Stimulated activated CD8-positive, alpha-beta memory T cell treated with anti-CD3 and anti-CD28 coated beads, Interleukin-4, amount 100 ng/mL, for 48 hours (primary cell): ENCODE measurements at places on chromosomes 6 and 20.

DNA sequence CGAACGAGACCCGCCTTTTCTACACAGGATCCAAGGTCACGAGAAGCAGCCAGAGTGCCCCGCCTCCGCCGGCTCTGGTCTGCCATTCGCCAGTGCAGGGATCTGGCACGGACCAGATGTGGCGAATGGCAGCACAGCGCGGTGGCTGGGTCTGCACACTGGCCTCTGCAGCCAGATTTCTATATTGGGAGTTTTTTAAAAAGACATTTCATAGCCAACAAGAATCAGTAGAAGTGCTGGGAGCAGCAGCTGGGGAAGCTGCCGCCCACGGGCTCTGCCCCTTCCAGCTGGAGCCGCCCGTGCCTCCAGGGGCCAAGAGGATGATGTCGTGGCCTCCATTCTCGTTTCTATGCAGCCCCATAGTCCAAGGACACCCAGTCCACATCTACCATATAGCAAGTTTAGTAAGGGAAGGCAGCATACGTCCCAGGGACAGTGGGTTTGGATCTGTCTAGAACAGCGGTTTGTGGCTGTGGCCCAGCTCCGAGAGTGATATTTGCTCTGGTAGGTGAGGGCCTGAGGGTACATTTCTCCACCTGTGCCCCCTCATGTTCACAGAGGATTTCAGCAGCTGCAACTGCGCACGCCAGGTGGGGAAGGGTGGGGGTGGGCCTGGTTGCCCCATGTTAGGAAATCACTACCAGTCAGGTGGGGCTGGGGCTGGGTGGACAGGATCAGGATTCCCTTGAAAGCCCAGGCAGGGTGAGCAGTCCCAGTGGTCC is 333.7 kb downstream of the ZFAND3 start:
- no peak for DNase-seq

- DNase-seq: no peak
These were observed 20.3 kb downstream of the ASXL1 start for GRCh38 chr20:32378461-32378860.

- no peak for DNase-seq
These were observed 42.1 kb upstream of the HLA-E start for GRCh38 chr6:30447237-30447636.

DNA sequence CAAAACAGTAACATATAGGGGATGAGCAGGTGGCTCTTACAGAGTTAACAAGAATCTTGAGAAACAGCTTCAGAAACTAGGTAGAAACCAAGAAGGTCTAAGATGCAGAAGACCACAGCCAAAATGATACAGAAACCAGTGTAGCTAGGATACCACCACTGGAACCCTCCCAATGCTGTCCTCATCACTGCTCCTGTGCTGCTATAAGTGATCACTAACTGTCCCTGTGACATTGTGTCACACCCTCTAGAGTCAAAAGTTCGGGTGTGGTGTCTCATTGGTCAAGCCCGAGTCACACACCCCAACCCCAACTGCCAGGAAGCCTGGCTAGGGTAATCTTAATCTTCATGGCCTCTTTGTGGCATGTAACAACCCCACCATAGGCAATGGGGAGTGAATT is 153.1 kb downstream of the RCAN2 start:
- no peak for DNase-seq

DNA sequence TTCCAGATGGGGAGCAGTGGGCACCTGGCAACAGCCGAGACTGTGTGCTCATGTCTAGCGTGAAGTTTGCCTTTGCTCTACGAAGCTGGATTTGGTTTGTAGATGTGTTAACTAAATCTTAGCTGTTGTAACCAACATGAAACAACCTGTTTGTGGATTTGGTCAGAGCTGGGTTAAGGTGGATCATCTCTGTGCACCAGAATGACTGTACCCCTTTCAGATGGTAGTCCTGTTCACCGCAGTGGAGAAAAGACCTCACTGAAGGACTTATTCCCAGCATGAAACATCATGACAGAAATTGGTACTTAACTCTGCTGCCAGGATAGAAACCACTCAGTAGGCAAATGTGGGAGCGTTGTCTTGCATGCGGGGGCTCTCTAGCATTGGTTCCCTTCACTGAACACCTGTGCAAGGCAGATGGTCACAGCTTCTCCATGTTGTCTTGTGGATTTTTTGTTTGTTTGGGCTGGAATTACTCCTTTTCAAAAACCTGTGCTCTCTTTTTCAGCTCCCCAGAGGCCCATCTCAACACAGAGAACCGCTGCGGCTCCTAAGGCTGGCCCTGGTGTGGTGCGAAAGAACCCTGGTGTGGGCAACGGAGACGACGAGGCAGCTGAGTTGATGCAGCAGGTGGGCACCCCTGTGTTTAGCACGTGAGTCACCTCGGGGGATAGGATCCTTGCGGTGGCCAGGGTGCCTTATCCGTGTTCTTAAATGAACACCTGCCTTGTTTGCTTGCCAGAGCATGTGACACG is 19.3 kb upstream of the EFCAB8 start:
- DNase-seq: no peak

DNA sequence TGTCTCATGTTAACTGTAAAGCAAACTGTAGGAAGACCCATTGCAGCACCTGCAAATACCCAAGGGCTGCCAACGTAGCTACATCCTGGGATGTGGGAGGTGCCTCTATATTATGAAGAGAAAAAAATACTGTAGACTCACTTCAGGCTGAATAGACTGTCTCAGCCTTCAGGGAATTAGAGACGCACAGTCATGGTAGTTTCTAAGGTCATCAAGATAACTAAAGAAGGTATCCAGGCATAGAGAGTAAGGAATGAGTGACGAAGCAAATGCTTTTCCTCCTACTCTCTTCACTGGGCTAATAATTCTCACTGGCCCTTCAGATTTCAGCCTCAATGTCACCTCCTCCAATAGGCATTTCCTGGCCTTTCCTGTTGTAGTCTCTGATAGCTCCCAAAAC is 121.6 kb upstream of the ECI2 start:
- no peak for DNase-seq

- DNase-seq: no peak
These were observed 22.2 kb downstream of the BMP7 start for GRCh38 chr20:57244221-57244585.

DNA sequence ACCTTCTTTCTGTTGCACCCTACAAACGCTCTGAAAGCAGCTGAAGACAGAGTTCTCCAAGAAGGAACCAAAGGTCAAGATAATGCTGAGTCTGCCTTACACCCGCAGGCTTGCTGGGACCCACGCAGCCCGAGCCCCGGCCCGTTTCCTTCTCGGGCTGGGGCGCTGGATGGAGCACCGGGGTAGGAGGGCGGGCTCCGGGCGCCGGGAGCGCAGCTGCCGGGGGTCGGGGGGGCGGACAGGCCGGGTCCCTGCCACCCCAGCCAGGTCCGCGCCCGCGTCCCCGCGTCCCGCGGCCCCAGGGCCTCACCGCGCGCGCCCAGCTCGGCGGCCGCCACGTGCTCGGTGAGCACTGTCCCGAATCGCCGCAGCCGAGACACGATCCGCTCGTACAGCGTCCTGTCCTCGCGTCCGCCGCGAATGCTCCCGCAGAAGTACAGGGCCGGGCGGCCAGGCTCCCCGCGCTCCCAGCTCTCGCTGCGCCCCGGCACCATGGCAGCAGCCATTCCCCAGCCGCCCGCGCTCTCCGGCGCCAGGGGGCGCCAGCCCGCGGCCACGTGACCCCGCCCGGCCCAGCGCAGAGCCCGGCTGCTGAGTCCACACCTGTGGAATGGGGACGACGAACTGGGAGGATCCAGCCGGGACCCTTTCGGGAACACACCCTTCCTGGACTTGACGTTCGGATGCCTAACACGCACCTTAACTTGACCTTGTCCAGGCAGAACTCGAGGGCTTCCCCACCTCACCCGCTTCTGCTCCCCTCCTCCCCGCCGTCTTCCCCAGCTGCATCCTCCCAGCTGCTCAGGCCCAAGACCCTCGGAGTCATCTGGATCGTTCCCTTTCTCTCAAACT is at the start of gene DNPH1:
TSS of gene DNPH1 (minus strand) at position 531 of the 852 bp plus-strand sequence. CDS start at position 506, 25 bp downstream.
- peak; percentile 87 for DNase-seq

DNA sequence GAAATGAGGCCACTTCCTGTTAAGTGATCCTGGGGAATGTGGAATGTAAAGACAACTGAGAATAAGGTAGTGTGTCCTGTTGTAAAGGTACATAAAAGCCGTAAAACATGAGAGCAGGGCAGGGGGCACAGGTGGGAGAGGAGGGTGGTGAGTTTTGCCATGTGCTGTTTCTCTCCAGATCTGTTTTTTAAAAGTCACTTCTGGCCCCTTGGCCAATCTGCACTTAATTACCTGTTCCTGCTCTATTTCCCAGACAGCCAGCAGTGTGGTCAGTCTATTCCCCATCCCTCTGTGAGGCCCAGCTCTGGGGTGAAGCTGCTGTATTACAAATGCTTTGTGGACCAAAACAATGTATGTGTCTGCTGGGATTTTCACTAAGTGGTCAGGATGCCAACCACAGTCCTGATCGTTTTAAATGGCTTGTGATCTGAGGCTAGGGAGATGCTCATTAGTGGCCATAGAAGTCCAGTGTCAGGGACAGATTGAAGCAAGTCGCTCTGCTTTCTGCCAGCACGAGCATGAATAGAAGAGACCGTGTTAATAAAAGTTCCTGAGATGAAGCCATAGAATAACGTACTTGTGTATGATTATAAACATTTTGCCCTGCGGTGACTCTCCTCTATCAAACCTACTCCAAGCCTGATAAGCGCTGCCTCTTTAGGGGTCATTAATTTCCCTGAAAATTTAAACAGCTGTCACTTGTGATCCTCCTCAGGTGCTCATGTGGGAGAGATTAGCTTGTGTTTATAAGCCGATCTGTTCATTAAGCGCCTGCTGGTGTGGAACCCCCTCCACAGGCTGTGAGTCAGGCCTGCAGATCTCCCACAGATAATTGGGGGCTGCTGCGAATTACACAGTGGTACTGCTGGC is 111.8 kb upstream of the CENPW start:
- no peak for DNase-seq

- no peak for DNase-seq
These were observed 86.2 kb upstream of the PTPRK start for GRCh38 chr6:128606611-128607010.

DNA sequence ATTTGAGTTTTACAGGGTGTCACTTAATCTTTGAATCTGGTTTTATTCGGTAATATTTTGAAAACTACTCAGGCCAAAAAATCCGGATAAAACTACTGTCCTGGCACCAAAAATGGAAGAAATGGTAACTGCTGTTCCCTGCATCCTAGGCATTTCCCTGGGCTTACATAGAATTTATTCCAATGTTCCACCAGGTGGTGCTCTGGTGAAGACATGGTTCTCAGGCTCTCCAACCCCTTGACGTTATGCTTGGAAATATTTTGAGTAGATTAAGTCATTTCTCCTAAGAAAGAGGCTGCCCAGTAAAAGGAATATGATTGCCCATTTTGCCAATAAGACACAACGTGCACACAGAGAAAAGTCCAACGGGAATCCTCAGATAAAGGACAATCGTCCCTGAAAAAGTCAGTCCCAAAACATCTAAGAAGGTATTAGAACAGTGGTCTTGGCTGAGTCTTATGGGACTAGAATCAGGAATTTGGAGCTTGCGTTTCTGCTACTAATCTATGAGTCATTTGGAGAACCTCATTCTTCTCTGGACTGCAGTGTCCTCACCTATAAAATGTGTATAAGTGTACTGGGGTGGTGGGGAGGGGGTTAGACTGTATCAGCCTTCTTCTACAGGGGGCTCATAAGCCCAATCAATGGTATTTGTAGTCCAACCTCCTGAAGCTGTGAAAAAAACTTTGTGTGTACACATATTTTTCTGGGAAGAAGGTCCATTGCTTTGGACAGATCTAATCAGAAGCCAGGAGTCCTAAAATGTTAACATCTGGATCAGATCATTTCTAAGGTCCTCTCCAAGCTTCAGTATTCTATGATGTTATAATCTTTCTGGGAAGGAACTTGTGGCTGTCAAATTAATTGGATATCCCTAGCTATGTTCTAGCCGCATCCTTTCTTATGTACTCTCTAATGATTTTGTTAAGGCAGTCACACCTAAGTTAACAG is 131.0 kb upstream of the BMP2 start:
- DNase-seq: no peak

GRCh38 chr6:130537447-130537846 is 171.6 kb downstream of the TMEM200A start:
- DNase-seq: no peak

- DNase-seq: no peak
These were observed 187.2 kb downstream of the LRFN2 start for GRCh38 chr6:40399888-40400457.
